ENCODE measurements at places on chromosomes 16 and 17. TPM values are rescaled to one million over a fixed set of nuclear protein-coding genes. Genes with fewer than 3 reads are reported as not detected.

DNA sequence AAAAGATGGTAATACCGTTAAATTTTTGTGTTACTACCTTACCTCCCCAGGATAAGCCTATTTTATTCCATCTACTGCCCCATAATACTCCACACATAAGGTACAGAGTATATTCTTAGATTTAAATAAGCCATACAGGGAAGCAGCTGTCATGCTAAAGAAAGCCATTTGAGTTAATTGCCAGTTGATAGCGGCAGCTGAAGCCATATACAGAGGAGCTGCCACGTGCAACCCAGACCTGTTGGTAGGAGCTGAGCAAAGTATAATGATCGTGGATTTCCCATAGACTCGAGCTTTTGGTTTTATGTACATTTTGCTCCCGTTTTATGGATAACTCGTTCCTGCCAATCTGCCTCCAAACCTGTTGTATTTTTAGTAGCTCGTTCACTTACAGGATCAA lies 12.0 kb downstream of the CPSF4L start:
- no peak for DNase-seq

Gene CDK3
- 16.6 TPM for polyA plus RNA-seq

- no peak for DNase-seq
These were observed 13.0 kb downstream of the CBX4 start for GRCh38 chr17:79826204-79826680.

- DNase-seq: no peak
These were observed 12.6 kb downstream of the MAP3K3 start for GRCh38 chr17:63634816-63635215.

GRCh38 chr16:81077076-81077940 lies at the start of gene C16orf46:
Gene C16orf46 (minus strand): TSS chr16:81077238. CDS start chr16:81063955, 13,283 bp downstream.
- DNase-seq: peak; percentile 98

GRCh38 chr17:82124101-82124500 lies 26.1 kb upstream of the FASN start:
- no peak for DNase-seq

Gene CCL4L2
- polyA plus RNA-seq: 20.8 TPM

- peak; percentile 74 for DNase-seq
These were observed 79.8 kb upstream of the TMEM132E start for GRCh38 chr17:34499576-34499975.

DNA sequence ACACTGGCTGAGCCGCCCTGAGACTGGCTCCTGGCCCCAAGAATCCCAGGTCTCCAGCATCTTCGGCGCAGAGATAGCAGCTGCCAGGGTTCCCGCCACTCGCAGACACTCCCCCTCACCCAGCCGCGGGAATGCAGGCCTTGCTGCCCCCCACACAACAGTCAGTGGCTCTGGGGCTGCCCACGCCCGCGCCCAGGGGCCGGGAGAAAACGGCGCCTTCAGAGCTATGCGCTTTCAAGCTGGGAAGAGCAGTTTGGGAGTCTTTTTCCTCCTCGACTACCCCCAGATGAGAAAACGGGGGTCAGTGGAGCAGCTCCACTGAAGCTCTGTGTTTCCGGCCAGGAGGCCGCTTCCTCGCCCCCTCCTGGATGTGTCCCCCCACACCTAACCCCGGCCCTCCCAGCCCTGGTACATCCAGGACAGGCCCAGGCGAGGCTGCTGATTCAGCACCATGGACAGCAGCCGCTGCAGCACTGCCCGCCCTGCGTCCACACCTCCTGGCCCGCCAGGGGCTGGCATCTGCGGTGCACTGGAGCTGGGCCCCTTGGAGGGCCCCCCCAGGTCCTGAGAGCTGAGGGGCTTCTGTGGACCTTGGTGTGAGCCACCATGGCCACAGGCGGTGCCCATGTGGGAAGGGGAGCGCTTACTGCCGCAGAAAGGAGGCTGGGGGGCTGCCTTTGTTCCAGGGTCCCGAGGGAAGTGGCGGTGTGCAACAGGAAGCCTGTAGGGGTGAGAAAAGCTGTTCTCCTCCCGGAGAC lies 35.7 kb downstream of the CACNA1H start:
- peak; percentile 82 for DNase-seq

GRCh38 chr16:65289022-65289421 lies 167.2 kb upstream of the CDH11 start:
- no peak for DNase-seq

Gene CSH2
- not detected for polyA plus RNA-seq

Gene UTS2R
- not detected for polyA plus RNA-seq

DNA sequence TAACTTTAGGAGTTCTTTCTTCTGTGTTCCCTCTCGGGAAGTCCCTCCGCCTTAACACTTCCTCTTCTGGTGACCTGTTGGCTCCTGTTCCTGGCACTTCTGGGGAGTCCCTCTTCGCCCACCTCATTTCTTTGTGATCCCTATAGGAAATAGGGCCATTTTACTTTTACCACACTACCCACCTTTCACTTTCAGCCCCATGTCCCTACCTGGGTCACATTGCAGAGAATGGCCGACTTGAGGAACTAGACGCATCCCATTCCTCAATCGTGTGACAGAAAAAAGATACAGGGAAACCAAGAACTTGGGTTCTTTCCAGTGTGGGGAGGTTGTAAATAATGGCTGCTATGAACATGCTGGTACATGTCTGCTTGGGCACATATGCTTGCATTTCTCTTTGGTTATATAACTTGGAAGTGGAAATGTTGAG lies 6.6 kb downstream of the IL21R start:
- DNase-seq: no peak

Measured in hepatocyte (in vitro differentiated cells).